ENCODE measurements at places on chromosomes 5 and 9.

DNA sequence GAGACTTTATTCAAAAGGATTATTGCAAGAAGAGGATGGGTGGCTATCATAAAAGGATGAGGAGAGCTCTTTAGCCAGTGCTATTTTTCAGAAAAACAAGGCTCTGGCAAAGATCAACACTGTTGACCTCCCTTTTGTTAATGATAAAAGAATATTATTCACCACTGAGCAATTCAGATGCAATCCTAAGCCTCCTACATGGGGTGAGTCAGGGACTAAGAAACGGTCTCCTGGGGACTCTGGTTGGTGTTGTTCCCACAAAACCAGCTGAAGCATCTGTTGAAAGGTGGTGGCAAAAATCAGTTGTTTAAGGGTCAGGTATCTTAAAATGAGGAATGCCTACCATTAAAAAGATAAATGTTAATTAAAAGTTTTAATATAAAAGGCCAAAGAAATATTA, 7.7 kb upstream of the GCNT1 start:
- no peak for DNase-seq

DNA sequence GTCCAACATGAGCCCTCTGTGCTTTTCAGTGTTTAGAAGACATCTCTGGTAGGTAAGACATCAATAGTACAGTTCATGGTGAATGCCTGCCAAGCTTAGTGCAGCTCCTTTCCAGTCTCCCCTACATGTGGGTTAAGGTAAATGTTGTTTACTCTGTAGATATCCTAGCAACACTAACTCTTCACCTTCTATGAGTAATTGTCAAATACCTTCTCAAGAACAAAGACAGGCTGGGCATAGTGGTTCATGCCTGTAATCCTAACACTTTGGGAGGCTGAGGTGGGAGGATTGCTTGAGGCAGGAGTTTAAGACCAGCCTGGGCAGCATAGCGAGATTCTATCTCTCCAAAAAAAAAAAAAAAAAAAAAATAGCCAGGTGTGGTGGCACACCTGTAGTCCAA, 18.7 kb upstream of the RASGRF2 start:
- no peak for DNase-seq

DNA sequence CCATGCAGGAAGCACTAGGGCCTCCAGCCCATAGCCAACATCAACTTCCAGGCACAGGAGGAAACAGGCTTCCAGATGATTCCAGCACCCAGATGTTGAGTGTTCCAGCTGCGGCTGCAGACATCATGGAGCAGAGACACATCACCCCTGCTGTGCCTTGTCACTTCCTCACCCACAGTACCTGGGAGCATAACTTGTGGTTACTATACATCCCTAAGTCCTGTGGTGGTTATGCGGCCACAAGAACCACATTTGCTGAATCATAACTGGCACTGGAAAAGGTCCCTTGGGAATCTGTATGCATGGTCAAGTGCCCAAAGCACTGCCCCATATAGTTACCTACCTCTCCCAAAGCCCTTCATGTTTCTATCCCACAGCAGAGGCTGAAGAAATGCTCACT, 56.6 kb downstream of the WHRN start:
- DNase-seq = no peak

GRCh38 chr9:133619791-133620190, 10.6 kb upstream of the FAM163B start:
- DNase-seq = peak; percentile 21

DNA sequence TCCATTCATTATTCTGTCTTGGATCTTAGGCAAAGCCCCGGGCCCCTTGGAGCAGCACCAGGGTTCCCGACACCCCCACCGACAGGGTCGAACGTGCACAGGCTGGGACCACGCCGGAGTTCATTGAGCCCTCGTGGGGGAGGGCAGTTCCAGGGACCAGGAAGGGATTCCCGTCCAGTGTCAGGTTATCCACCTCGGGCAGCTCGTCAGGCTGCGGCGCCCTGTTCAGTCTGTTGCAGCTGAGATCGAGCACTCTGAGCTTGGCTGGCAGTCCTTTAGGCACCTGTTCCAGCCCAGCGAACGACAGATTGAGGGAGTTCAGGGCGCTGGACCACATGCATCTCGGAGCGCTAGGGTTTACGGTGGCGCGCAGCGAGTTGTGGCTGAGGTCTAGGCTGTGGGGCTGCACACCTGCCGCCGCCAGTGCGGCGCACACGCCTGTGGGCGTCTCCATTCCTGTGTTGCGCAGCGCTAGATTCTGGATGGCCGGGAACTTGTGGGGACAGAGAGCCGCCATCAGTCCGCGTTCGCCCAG, 1.1 kb downstream of the CD14 start:
- no peak for DNase-seq

DNA sequence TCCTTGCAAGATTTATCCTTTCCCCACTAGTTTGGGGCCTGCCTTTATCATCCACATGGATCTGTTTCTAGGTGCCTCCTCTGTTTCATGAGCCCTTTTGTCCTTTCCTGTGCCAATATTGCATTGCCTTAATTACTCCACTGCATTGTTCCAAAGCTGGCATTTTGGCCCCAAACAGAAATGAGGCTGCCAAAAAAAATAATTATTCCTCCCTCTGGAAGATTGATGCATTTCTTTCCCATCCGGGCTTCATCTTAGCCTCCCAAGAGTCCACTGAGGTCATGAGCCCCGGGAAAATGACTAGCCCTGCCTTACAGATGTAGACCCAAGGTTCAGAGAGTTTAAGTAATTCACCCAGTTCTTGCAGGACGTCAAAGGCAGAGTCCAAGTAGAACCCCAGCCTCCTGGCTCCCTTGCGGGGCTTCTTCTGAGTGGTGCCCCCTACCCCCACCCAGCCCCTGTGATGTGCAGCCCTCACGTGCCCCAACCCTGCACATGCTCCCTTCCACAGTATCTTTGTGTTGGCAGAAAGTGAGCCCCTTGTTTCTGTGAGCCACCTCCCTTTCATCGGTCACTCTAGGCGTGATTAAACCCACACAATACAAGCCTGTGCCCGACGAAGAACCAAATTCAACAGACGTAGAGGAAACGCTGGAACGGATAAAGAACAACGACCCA, 62.1 kb downstream of the TMOD1 start:
- DNase-seq = no peak

DNA sequence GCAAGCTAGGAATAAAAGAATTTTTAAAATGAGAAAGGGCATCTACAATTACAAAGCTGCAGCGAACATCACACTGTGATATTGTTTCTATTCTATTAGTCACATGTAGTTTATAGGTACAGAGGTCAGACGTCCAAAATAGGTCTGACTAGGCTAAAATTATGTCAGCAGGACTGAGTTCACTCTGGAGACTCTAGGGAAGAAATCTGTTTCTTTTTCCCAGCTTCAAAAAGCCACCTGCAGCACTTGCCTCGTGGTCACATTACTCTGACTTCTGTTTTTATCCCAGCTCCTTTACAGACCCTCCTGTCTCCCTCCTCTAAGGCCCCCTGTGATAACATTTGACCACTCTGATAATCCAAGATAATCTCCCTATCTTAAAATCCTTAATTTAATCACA, 5.1 kb upstream of the CKS2 start:
- DNase-seq = no peak

DNA sequence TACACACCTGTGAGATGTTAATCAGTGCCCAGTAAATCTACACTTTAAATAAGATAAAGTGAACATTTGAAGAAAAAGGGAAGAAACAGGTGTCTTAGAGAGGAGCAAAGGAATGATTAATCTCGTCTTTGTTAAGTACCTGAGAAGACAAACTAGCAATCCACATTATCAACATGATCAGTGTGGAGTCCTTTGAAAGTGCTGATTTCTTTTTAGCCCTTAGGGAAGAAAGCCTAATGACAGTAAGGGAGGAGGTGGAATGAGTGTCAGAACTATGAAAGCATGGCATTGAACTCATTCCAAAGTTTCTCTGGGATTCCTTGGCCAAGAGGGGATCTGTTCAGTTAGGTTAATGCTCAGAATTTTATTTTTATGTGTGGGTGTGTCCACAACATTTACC, 1109.0 kb upstream of the ACO1 start:
- DNase-seq = no peak

GRCh38 chr5:77957931-77958521, 181.9 kb upstream of the TBCA start:
- DNase-seq = no peak

DNA sequence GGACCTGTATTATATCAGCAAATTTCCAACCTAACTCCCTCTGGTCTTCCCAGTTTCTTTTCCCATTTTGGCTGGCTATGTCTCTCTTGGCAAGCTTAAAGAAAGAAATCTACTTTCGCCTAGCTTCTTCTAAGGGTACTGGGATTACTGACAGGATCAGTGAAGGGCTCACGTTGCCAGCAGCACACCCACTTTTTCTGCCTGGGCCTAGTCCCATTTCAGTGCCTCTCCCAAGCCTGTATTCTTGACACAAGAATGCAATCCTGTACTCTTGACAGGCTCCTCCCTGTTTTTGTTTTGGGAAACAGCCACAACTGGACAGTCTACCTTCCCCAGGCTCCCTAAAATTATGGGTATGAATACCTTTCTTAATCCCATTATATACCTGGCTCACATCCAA, 170.5 kb downstream of the EPB41L4A start:
- no peak for DNase-seq

DNA sequence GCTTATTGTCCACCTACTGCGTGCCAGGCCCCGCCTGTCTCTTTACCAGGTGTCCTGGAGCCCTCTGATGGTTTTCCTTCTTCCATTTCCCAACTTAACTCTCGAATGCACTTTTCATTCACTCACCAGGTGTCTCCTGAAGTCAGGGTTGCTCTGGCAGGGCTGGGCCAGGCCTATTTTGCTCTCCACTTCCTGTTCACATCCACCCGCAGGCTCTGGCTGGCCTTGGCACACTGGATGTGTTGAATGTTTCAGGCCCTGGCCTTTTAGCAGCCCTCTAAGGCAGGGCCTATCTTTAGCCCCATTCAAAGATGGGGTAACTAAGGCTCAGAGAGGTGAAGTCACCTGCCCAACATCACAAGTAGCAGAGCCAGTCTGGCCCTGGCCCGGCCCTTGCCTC, 16.4 kb downstream of the LRRC8A start:
- DNase-seq = no peak

GRCh38 chr5:164422400-164422799, 917.0 kb downstream of the MAT2B start:
- DNase-seq = no peak

- DNase-seq = no peak
These were observed 24.7 kb downstream of the TSC1 start for GRCh38 chr9:132919614-132920268.

DNA sequence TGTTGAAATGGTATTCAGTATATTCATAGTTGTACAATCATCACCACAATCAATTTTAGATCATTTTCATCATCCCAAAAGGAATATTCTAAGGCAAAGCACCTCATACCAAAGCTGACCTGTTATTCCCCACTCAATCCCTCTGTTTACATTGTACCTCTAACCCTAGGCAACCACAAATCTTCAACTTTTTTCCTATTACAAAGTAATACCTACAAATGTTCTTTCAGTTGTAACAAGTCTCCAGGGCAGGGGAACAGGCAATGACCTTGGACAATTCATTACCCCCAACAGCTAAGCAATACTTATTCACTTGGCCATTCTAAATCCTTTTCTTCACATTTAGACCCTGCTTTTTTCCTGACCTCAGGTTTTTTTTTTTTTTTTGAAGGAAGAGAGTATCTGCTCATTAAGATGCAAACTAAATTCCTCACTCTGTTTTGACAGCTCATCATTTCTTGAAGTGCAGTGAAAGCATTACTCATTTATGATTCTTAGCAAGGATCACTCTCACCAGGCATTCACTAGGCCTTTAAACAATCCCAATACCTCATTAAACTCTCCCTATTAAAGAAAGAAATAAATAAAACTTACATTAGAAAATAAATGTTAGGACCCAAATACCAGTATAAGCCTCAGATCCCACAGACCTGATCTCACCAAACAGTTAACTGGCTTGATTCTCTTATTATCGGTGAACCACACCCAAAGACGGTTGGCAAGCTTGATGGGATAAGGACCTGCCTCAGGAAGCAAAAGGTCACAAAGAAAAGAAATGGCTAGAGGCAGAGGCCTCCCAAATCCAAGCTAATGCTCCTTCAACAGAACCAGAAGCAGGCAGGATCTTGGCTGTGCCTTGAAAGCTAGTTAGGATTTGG, 15.3 kb downstream of the MTMR12 start:
- no peak for DNase-seq

- DNase-seq = no peak
These were observed 134.9 kb downstream of the SLIT3 start for GRCh38 chr5:169166078-169166477.

- no peak for DNase-seq
These were observed 773.4 kb downstream of the BRINP1 start for GRCh38 chr9:118595719-118596305.

- no peak for DNase-seq
These were observed 1.5 kb downstream of the NFIL3 start for GRCh38 chr9:91421971-91422757.

DNA sequence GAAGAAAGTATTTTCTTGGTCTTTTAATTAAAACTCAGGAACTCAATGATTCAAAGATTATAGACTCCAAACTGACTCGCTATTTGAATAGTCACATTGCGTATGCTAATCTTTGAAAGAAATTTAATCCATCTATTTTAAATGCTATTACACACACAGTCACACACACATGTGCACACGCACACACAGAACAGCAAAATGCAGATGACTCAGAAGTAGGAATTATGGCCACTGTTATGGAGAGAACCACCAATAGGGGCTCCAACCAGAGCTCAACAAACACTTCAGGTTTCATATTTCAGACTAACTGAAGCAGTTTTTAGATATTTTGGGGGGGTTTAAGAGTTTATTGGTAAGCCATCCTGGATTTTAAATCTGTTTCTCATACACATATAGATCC, 1917.9 kb downstream of the EFNA5 start:
- DNase-seq = no peak

DNA sequence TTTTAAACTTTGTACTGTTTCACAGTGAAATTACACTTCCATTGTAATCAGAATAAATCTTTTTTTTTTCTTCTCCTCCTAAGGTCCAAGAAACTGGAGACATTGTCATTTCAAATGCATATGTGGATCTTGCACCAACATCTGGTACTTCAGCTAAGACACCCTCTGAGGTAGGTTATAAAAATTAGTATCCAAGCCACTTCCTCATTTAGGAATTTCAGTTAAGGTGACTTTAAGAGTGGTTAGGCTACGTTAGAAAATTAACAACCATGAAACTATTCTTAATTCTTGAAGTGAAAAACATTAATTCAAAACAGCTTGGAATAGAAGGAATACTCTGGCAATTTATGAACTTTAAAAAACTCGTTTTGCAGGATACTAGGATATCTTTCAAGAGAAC, 77.5 kb downstream of the HSD17B4 start:
- DNase-seq = no peak

GRCh38 chr5:141245250-141245717, at the start of gene PCDHB15:
TSS of gene PCDHB15 (plus strand) at chr5:141245395. CDS start at chr5:141245579, 184 bp downstream.
- DNase-seq = no peak

GRCh38 chr9:108783326-108783725, 72.5 kb downstream of the ACTL7B start:
- DNase-seq = no peak

Measured in stimulated activated CD8-positive, alpha-beta memory T cell treated with anti-CD3 and anti-CD28 coated beads, Interleukin-4, amount 100 ng/mL, for 1 hour (primary cell).